Activated CD4-positive, alpha-beta T cell treated with anti-CD3 and anti-CD28 coated beads, Interleukin-10, Interleukin-2, amounts not matched to agents 100 ng/mL and 50 ng/mL, durations not matched to agents 16 hours and 8 hours (primary cell): ENCODE measurements at places on chromosomes 1 and 21.

DNA sequence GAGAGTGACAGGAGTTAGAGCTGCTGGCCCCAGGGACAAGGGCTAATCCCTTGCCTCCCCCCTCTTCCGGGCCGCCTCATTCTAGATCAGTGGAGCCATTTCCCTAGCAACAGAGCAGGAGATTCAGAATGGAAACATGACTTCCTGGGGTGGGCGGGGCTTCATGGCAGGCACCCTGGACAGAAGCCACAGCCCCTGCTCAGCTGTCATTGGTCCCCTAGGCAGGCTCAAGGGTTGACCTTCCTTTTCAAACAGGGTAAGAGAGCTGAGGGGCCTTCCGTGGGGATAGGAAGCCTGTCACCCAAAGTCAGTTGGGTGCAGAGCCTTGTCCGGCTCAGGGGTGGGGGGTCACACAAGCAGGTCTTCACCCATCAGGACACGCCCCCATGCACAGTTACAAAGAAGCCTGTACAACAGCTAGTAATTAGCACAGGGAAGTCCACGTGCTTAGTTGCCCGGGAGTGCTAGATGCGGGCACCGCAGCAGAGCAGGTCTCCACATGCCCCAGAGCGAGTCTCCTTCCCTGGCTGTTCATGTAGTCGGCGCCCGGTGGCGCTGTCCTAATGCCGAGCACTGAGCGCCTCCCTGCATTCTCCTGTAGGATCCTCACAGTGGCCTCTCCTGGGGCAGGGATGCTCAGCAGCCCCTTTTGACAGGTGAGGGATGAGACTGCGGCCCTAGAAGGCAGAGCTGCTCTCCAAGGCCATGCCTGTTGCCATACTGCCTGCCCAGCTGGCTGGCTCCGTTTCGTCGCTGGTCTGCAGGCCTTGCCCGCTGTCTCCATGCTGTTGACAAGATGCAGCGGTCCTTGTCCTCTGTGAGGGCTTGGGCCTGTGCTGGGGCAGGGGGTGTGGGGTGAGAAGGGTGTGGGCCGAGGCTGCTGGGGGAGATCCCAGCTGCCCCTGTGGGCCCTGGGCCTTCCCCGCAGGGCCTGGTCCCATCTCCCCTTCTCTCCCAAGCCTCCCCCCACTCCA, 5.1 kb downstream of the TMEM201 start:
- peak; percentile 73 for DNase-seq

- DNase-seq: peak; percentile 7
Measured at GRCh38 chr1:13965770-13966398, 265.9 kb downstream of the PRDM2 start.

- DNase-seq: no peak
Measured at GRCh38 chr1:161981735-161982506, 41.7 kb downstream of the OLFML2B start.

DNA sequence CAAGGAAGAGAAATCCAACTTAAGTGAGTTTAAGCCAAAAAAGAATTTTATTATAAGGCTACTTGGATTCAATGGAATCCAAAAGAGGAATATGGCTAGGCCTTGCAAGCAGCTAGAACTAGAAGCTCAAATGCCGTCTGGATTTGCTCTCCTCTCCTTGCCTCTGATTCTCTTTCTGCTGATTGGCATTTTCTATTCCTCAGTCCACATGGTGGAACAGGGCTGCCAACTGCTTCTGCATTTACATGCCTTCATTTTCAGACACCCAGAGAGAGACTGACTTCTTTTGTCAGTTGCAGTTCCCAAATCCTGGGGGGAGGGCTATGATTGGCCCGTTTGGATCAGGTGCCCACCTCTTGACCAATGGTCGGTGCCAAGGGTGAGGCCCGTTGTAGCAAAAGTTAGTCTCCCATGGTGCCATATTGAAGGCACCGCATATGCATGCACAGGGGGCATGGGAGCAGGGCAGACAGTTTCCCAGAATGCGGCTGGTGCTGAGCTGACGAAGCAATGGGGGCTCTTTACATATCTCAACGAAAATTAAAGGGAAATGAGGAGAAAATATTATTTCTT, 18.3 kb downstream of the ZBTB18 start:
- DNase-seq: no peak

DNA sequence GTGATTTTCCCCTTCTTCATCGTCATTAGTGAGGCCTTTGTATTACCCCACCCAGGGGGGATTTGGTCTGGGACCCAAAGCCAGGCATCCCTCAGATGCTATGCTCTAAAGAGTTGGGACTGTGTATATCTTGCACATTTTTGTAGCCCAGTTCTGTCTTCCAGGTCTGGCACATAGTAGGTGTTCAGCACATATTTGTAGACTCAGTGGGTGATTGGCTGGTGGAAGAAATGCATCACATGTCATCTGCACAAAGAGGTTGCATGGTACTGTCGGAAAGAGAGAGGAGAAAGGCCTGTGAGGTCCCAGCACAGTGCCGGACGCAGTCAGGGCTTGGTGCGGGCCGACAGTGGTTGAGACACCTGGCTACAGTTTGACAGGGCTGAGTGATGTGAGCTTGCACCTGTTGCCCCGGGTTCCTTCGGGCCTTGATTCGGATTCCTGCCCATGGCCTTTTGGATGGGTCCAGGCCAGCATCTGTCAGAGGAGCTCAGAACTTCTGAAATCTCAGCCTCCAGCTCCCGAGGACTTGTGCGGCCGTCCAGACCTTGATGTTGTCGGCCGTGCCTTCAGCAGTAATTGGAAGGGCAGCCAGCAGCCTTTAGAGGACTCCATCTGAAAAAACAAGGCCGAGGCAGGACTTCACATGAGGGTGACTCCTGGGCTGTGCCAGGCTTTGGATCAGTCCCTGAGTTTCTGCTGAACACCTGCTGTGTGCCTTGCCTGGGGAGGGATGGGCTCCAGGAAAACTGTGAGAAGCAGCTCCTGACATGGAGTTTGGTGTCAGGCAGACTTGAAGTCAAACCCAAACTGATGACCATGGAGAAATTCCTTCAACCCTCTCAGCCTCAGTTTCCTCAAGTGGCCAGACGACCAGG, 40.9 kb upstream of the PADI1 start:
- no peak for DNase-seq

- no peak for DNase-seq
Measured at GRCh38 chr1:67791261-67791660, 42.0 kb downstream of the GNG12 start.

GRCh38 chr1:239757716-239758115, 334.0 kb upstream of the FMN2 start:
- DNase-seq: no peak

- no peak for DNase-seq
Measured at GRCh38 chr1:206727981-206728696, 42.4 kb upstream of the IL19 start.

DNA sequence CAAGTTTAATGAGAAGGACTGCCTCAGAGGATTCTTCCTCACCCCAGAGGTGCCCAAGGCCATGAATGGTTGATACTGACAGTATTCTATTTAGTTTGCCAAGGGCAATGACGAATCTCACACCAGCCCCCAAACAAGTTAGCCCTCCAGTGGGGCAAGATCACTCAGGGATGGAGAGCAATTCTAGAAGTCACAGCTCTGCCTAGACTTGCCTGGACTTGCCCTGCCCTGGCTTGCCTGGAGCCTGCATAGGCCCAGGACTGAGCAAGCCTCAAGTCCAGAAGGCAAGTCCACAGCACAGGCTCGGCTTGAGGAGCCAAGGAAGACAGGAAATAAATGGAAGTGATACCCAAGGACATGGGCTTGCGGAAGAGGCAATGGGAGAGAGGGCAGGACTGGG, 39.5 kb upstream of the RGS16 start:
- DNase-seq: no peak

DNA sequence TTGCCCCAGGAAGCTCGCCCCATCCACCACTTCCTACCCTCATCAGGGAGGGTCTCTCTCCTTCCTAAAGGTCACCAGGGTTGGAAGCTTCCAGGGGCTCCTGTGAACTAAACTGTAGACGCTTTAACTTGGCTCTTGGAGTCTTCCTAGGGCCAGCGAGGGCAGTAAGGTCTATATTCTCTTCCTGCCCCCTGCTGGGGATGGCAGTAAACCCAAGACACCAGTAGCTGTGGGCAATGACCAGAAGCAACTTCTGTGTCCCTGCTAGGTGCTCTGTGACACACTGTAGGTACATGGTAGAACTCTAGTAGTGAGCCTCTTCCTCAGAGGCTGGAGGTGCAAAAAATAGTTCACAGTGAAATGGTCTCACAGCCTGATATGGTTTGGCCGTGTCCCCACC, 30.0 kb downstream of the KCND3 start:
- no peak for DNase-seq

GRCh38 chr1:68016381-68016780, 34.0 kb downstream of the DIRAS3 start:
- no peak for DNase-seq

DNA sequence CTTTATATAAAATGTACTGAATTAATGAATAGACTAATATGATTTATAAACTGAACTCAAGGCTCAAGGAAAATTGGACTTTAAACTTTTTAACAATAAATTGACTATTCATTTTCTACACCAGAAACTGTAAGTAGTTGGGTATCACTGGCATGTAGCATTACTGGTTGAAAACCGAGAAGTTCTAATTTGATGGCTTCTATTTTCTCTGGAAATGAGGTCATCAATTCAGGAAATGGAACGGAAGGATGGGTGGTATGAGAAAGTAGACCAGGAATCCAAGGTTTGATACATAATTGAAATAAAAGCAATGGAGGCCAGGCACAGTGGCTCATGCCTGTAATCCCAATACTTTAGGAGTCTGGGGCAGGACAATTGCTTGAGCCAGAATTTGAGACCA, 50.4 kb downstream of the RERE start:
- DNase-seq: no peak

DNA sequence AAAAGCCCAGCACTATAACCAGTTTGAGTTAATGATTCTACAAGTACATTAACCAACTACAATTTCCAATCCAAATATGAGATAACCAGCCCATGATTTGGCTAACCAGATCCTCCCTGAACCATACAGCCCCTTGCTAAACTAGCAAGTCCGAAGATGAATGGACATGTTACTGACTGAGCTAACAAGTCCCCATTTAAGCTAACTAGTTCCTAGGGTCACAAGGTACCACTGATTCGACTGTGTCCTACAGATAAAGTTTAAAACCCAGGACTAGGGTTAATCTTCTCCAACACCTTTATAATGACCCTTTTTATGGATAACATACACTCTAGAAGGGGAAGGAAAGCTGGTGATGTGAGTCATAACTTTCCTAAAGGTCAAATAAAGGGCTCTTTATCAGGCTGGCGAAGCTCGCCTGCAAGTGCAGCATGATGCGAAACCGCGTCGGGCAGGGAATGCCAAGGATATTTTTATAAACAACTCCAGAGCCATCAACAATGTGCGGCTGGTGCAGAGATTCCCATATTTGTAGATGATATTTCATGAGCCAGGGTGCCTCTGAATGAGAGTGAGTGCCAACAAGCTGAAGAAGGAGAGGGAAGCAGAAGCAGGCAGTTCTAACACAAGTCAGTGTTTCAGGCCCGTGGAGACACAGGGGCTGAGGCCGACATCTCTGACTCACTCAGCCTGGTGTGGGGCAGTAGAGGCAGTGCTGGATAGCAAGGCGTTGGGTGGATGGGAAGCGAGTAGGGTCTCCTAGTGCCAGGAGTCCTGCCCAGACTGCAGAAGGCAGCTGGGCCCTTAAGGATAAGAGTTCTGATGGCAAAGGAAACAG, 75.6 kb upstream of the ROR1 start:
- DNase-seq: no peak

DNA sequence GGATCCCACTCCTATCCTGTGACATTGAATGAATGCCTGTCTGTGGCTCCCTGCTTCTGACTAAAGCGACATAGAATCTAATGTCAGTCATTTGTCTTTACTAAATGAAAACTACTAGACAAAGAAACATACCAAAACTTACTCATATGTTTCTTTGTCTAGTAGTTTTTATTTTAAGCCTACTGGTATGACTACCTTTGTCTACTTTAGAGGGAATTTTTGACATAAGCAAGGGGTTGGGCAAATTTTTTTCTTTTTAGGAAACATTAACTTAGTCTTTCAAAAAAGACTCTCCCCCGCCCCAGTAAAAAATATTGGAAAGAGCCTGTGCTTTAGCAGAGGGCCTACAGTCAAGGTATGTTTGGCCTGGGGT, 4.9 kb downstream of the NEK7 start:
- no peak for DNase-seq

GRCh38 chr1:218031901-218032300, 253.2 kb upstream of the RRP15 start:
- DNase-seq: no peak

DNA sequence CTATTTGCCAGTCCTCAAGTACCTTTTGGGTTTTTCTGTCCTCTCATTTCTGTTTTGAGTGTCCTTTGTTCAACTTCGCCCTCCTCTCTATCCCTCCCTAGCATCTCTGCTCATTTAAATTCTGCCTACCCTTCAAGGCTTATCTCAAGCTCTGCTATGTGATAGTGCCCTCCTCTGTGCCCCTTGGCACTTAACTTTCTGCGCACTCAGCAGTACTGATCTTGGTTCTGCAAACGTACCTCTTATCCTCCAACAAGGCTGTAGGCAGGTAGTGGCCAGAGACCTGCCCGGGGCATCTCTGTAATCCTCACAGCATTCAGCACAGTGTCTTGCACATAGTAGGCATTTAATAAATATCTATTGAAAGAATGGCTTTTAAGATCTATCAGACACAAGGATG, 5.3 kb upstream of the IL20 start:
- DNase-seq: no peak

GRCh38 chr1:229642970-229643369, 16.9 kb downstream of the URB2 start:
- no peak for DNase-seq

- no peak for DNase-seq
Measured at GRCh38 chr1:59156051-59156450, 140.8 kb upstream of the FGGY start.

GRCh38 chr1:33182896-33183295, 1.1 kb upstream of the TRIM62 start:
- no peak for DNase-seq

DNA sequence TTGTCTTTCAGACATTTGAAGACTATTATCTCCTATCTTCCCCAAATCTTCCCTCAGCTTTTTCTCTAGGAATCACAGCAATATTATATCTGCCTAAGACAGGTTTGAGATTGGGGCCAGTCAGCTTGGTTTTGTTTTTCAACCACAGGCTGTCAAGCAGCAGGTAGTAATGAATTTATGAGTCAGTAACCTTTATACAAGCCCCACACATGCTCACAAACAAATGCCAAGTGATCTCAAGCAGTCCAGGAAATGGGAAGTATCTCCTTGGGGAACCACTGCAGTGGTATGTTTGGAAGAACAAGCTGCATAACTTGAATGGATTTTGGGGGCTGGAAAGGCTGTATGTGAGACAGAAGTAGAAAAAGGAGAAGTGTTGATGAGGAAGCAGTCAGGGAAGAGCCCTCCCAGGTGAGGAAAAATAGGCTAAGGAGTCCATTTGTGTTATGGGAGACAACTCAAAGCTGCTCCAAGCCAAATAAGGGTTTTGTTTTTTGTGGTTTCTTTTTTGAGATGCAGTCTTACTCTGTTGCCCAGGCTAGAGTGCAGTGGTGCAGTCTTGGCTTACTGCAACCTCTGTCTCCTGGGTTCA, 2.1 kb downstream of the DHDDS start:
- DNase-seq: no peak

- peak; percentile 52 for DNase-seq
Measured at GRCh38 chr1:29513357-29513756, 277.0 kb downstream of the PTPRU start.
